ENCODE measurements at places on chromosomes 4 and X.

DNA sequence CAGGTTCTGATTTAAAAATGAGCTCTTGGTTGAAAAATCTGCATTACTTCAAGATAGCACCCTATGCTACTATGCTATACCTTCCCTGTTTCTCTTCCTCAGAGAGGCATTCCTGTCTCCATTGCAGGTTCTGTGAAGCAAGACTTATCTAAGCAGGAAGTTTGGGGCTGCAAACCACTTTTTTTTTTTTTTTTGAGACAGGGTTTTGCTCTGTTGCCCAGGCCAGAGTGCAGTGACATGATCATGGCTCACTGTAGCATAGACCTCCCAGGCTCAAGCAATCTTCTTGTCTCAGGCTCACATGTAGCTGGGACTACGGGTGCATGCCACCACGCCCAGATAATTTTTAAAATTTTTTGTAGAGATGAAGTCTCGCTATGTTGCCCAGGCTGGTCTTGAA lies 4.0 kb upstream of the CCNG2 start:
- no peak for DNase-seq

GRCh38 chrX:142251202-142251601 lies 46.1 kb upstream of the MAGEC2 start:
- DNase-seq = no peak

- no peak for DNase-seq
Observed at GRCh38 chr4:115918149-115918548, 804.7 kb upstream of the NDST4 start.

- no peak for DNase-seq
Observed at GRCh38 chr4:175875993-175876771, 64.1 kb upstream of the GPM6A start.

DNA sequence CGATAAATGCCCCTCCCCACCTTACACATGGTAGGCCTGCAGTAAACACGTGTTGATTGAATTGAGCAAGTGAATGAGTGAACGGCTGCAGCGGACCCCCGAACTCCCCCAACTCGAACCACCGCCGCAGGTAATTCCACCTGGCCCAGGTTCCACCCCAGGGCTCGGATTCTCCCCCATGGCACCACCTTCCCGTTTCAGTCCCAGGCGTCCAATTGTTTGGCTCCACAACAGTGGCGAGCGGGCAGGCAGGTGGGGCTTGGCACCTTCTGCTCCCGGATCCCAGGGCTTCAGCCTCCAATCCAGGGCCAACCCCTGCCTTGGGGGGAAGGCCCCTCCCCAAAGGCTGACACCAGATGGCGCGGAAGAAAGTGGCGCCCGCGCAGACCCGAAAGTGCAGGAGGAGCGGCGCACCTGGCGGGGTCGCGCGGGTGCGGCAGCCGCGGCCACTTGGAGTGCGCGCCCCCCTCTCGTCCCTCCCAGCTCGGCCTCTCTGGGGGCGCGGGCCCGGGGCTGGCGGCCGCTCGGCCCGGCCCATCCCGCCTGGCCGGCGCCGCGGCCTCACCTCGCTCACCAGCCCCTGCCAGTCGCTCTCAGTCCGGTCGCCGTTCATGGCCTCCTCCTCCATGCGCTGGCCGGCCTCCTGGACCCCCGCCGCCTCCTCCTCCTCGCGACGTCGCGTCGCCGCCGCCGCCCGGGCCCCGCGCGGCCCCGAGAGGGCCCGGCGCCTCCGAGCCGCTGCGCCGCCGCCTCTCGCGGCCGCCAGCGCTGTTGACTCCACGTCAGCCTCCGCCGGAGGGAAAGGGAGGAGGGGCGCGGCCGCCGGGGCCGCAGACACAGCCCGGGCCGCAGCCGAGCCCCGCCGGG lies at the start of gene CCDC149:
TSS of gene CCDC149 (minus strand) at position 791 of the 867 bp plus-strand sequence. CDS start at position 613, 178 bp downstream.
- peak; percentile 58 for DNase-seq
